GM23338 (cell line): ENCODE measurements at places on chromosomes 13 and 19. TPM values are rescaled to one million over a fixed set of nuclear protein-coding genes. Genes with fewer than 3 reads are reported as not detected.
A peak's percentile ranks its signal among the peaks of the same experiment; 100 is the strongest.

GPR183 gene
- not detected in 2 replicates for total RNA-seq

DNA sequence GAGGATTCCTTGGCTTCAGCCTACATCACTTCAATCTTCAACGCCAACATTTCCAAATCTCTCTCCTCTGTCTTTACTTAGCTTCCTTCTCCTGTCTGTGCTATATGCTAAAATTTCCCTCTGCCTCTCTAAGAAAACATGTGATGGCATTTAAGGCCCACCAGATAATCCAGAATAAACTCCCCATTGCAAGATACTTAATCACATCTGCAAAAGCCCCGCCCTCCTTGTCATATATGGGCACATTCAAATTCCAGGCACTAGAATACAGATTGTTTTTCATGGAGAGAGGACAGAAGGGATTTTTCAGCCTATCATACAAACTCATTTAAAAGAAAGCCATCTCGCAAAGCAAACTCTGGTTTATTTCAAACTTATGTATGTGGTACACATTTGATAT lies 16.2 kb downstream of the ARGLU1 start:
- DNase-seq, result no peak
- H3K4me1 ChIP-seq, result no peaks in the 10 kb centered on the region
- no peak overlapping the region; the same call in 1 of the 2 replicates for H3K27ac ChIP-seq
- H3K36me3 ChIP-seq, result peaks cover 48% of the 10 kb centered on the region
- no peaks in the 10 kb centered on the region for H3K27me3 ChIP-seq

ZNF221 gene
- 9.2 and 14.0 TPM in 2 replicates for total RNA-seq

DNA sequence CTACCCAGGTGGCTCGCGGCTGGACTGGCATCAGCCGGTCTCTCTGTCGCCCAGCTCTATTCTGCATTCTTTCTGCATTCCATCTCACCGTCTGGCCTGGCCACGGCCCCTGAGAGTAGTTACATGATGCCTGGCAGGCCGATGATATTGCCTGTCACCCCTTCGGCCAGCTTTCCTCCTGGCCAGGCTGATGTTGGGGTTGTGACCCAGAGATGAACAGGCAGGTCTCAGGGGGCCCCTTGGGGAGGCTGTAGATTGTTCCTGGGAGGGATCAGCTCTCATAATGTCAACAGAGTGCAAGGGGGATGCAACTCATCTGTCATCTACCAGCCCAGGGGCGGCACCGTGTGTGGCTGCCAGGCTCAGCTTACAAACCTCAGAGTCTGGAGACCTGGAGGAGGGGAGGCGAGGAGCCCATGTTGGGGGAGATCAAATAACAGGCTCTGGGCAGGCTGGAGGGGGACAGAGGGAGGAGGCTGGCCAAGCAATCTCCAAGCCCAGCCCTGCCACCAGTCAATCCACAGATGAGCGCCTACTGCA lies 13.6 kb upstream of the FBXO17 start:
- no peaks in the 10 kb centered on the region for H3K27me3 ChIP-seq
- no peaks in the 10 kb centered on the region for H3K36me3 ChIP-seq
- peaks cover 5% of the 10 kb centered on the region for H3K4me1 ChIP-seq
- peak; percentile 82 for DNase-seq
- 0 out of 2 replicates have a peak overlapping the region, but pooled peaks have one; percentile 72 for H3K27ac ChIP-seq

PSG2 gene
- total RNA-seq, result not detected in 2 replicates

GRCh38 chr19:46374536-46375475 lies 27.9 kb downstream of the PPP5C start:
- DNase-seq, result no peak
- H3K27me3 ChIP-seq, result no peaks in the 10 kb centered on the region
- peaks cover 27% of the 10 kb centered on the region for H3K4me1 ChIP-seq
- peak overlapping the region; percentile 99 for H3K27ac ChIP-seq
- no peak overlapping the region; the same call in 1 of the 2 replicates for H3K4me3 ChIP-seq

CYP2A7 gene
- 4.8 TPM in 1 of 2 replicates, not detected in the other for total RNA-seq

- H3K27me3 ChIP-seq, result no peaks in the 10 kb centered on the region
- H3K36me3 ChIP-seq, result peaks cover 5% of the 10 kb centered on the region
- H3K4me3 ChIP-seq, result no peak overlapping the region
- DNase-seq, result no peak
These were observed 240.3 kb downstream of the LACC1 start for GRCh38 chr13:44120043-44120442.

ZNF497 gene
- 1.0 and 2.0 TPM in 2 replicates for total RNA-seq

DNA sequence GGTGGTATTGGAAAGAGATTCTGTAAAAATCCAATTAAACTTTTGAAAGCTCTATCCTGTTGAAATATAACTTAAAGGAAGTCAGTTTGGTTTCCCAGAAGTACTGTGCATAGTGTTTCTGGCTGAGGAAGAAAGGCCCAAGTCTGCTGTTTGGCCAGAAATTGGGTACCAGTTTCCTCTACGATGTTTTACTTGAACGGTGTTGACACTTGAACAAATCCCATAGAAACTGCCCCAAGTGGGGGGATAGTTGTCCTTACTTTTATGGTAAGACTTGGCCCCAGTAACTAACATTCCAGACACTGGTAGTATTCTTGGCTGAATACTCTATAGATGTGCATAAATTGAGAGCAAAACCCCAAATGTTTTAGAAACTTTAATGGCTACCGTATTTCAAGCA lies 14.2 kb downstream of the KLF5 start:
- H3K36me3 ChIP-seq, result no peaks in the 10 kb centered on the region
- H3K4me1 ChIP-seq, result peaks cover 15% of the 10 kb centered on the region
- H3K27me3 ChIP-seq, result peaks cover 28% of the 10 kb centered on the region
- DNase-seq, result no peak

DNA sequence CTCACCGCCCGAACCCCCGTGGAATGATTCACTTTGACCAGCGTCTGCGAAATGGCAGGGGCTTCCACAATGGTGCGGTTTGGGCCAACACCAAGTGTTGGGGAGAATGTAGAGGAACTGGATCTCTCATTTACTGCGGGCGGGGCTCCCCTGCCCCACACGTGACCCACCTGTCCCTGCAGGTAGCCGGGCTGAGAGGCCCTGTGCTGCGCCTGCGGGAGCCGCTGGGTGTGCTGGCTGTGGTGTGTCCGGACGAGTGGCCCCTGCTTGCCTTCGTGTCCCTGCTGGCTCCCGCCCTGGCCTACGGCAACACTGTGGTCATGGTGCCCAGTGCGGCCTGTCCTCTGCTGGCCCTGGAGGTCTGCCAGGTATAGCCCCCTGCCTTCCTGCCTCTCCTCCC lies 5.8 kb upstream of the FLT3LG start:
- DNase-seq, result no peak
- no peak overlapping the region for H3K4me3 ChIP-seq
- H3K27me3 ChIP-seq, result no peaks in the 10 kb centered on the region
- H3K36me3 ChIP-seq, result no peaks in the 10 kb centered on the region
- H3K4me1 ChIP-seq, result peaks cover 9% of the 10 kb centered on the region; the same call in 1 of the 2 replicates

TTYH1 gene
- total RNA-seq, result 31.8 and 40.8 TPM in 2 replicates

TUBB4A gene
- 31.1 and 41.7 TPM in 2 replicates for total RNA-seq

DNA sequence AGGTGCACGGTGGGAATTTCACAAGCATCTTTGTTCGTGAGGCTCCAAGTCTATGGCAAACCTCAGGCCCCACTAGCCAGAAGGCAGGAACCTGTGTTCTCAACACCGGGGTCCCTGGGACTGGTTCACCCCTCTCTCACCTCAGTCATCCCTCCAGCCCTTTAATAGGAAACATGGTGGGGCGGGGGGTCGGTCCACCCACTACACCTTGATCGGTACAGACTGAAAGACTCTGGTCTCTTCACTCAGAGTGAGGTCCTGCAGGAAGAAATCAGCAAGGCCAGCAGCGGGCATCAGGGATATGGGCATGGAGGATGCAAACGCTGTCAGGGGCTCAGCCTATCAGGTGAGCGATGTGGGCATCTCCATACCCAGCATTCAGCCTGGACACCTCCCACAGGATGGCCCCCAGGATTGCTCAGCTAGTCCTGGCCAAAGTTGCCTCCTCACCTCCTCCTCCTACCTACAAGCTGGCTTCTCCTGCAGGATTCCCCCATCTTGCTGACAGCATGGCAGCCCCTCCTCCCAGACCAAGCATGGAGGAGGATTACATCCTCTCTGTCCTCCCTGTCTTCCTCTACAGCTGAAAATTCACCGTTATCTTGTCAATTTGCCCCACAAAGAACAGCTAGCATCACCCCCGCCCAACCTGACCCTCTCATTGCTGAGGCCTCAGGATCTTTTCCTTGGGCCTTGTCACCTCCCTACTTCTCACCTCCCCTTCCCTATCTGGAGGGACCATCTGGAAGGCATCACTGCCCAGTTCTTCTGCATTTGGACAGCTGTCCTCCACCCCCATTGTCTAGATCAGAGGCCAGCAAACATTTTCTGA lies 37.3 kb upstream of the CD33 start:
- no peaks in the 10 kb centered on the region for H3K36me3 ChIP-seq
- H3K4me1 ChIP-seq, result no peaks in the 10 kb centered on the region
- H3K4me3 ChIP-seq, result no peak overlapping the region
- H3K27me3 ChIP-seq, result peaks cover 11% of the 10 kb centered on the region; the same call in 1 of the 2 replicates
- no peak for DNase-seq

DNA sequence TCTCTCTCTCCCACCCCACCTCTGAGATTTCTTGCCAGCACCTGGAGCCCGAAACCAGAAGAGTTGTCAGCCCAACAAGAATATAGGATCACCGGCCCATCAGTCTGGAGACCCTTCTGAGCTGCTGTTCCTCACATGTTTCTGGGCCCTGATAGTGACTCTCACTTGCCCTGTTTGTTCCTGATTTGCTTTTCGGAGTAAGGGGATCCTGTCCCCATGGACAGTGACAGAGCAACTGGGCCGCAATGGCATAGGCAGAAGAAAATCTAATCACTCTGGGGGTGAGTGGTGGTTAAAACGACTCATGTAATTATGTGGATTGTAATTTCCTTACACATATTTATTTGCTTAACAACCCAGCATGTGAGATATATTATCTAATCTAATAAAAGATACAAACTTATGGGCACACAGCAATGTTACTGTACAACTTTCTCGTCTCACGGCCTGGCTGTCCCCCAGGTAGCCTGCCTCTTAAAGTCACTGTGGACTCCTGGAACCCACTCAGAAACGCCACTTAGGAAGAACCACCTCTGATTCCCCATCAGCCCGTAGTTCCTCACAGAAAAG lies 663 bp upstream of the SMAD9 start:
- no peaks in the 10 kb centered on the region for H3K36me3 ChIP-seq
- peaks cover 45% of the 10 kb centered on the region for H3K27me3 ChIP-seq
- peak; percentile 38 for DNase-seq
- peaks cover 15% of the 10 kb centered on the region for H3K4me1 ChIP-seq
- peak overlapping the region; percentile 62 for H3K4me3 ChIP-seq

DNA sequence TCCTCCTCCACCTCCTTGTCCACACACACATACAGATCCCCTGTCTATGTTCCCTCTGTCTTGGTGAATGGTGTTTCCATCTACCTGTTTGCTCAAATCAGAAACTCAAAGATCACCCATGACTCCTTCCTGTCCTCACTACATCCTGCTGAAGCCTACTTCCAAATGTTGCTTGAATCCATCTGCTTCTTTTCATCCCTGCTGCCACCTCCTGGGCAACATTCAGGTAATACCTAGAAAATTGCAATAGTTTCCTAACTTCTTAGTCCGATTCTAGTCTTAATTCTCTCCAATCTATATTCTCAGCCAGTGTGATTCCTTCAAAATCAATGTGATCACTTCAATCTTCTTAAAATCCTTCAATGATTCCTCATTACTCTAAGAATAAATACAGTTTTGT lies 155.5 kb upstream of the STARD13 start:
- no peak overlapping the region for H3K4me3 ChIP-seq
- peaks cover 19% of the 10 kb centered on the region for H3K4me1 ChIP-seq

DNA sequence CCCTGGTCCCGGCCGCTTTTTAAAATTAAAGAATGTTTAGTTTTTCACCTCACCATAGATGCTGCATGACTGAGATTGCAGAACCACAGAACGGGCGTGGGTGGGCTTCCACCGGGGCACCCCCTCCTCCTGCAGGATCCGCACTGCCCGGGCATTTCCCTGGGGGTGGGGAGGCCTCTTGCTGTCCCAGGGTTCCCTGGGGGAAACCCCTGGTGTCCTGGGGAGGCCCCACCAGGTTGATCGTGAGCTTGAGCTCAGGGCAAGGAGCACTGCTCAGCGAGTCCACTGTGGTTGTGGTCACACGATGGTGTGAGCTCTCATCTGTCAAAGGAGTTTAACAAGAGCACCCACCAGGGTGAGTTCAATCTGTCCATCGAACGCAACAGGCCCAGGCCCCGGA lies 11.4 kb upstream of the TCF3 start:
- no peaks in the 10 kb centered on the region for H3K36me3 ChIP-seq
- peaks cover 25% of the 10 kb centered on the region for H3K27me3 ChIP-seq
- DNase-seq, result no peak
- no peak overlapping the region for H3K27ac ChIP-seq
- H3K4me1 ChIP-seq, result peaks cover 10% of the 10 kb centered on the region; the same call in 1 of the 2 replicates

GRCh38 chr19:5607318-5608275 lies 15.0 kb downstream of the SAFB2 start:
- no peak overlapping the region for H3K27ac ChIP-seq
- H3K27me3 ChIP-seq, result no peaks in the 10 kb centered on the region
- no peak for DNase-seq
- peaks cover 59% of the 10 kb centered on the region for H3K36me3 ChIP-seq
- H3K4me3 ChIP-seq, result no peak overlapping the region

SYCN gene
- not detected in 2 replicates for total RNA-seq

GRCh38 chr19:52101866-52102562 lies 6.4 kb upstream of the ZNF841 start:
- no peak for DNase-seq
- H3K4me1 ChIP-seq, result no peaks in the 10 kb centered on the region
- H3K27me3 ChIP-seq, result no peaks in the 10 kb centered on the region
- no peak overlapping the region for H3K27ac ChIP-seq
- no peak overlapping the region for H3K4me3 ChIP-seq
- H3K36me3 ChIP-seq, result peaks cover 4% of the 10 kb centered on the region; the same call in 1 of the 2 replicates

DNA sequence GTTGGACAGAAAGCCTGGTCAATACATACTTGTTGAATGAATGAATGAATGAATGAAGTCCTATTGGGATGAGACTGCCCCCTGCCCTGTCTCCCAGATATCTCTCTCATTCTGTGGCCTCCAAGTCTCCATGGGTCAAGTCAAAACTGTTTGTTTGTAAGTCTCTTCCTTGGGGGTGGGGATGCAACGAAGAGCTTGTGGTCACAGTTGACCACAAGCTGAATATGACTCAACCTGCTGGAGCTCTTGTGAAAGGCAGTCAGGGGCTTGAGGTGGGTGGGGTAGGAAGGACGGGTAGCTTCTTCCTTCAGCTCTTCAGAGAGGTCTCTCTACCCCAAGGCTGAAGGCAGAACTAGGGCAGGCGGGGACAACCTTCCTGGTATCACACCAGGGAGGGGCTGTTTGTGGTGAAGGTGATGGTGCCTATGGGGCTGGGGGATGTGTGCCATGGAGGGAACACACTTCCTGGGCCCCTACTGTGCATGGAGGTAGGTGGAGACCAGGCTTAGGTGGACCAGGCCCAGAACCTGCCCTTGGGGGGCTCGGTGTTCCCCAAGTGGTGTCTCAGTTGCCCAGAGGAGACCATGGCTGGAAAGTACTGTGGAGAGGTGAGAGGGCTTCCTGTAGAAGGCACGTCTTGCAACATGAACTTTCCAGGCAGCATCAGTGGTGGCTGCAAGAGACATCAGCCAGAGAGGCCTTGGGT lies 8.0 kb downstream of the MYO1F start:
- DNase-seq, result no peak
- no peaks in the 10 kb centered on the region for H3K27me3 ChIP-seq
- no peaks in the 10 kb centered on the region for H3K4me1 ChIP-seq
- H3K36me3 ChIP-seq, result no peaks in the 10 kb centered on the region

DNA sequence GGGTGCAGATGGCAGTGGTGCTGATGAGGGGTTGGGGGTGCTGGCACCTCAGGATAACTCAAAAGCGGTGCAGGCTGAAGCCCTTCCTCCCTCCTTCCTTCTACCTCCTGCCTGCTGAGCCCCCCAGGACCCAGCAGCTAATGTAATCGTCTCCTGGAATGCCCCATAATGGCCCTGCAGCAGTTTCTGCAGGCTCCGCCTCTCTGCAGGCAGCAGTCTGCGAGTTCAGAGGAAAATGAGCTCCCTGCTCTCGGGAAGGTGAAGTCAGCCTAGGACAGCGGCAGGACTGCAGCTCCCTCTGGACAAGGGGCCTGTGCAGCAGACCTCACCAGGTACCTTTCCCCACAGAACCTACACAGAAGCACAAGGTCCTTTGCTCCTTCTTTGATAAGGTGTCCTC lies 130.9 kb downstream of the ZDHHC20 start:
- H3K4me1 ChIP-seq, result peaks cover 39% of the 10 kb centered on the region
- no peaks in the 10 kb centered on the region for H3K36me3 ChIP-seq
- peak; percentile 80 for DNase-seq
